ENCODE measurements at places on chromosomes 16 and 17.
A peak's percentile ranks its signal among the peaks of the same experiment; 100 is the strongest.

GRCh38 chr17:71163121-71163812, 957.6 kb upstream of the SOX9 start:
- peak; percentile 33 for DNase-seq

DNA sequence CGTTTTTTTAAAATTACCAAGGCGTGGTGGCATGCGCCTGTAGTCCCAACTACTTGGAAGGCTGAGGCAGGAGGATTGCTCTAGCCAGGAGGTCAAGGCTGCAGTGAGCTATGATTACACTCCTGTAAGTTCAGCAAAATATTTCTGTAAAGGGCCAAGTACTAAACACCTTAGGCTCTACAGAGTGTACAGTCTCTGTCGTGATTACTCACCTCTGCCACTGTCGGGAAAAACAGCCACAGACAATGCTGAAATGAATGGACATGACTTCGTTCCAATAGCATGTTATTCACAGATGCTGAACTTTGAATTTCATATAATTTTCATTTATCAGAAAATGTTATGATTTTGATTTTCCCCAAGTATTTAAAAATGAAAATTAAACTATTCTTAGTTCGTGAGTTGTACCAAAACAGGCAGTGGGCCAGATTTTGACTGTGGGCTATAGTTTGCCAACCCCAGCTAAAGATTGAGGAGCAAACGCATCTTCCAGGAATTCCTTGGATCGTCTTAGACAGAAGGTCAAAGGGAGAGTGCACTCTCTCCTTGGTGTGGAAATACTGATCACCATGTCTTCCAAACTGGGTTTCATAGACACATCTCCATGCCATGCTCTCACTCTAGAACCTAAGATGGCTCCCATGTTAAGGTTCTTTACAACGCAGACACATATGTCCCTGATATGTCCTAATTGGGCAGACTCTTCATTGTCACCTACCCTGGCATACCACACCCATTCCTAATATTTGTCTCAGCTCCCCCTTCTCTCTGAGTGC, 89.5 kb downstream of the MARF1 start:
- DNase-seq: no peak

GRCh38 chr17:62816282-62816839, 8.2 kb upstream of the MARCHF10 start:
- no peak for DNase-seq

- DNase-seq: no peak
Measured at GRCh38 chr16:13983625-13984024, 63.7 kb downstream of the ERCC4 start.

DNA sequence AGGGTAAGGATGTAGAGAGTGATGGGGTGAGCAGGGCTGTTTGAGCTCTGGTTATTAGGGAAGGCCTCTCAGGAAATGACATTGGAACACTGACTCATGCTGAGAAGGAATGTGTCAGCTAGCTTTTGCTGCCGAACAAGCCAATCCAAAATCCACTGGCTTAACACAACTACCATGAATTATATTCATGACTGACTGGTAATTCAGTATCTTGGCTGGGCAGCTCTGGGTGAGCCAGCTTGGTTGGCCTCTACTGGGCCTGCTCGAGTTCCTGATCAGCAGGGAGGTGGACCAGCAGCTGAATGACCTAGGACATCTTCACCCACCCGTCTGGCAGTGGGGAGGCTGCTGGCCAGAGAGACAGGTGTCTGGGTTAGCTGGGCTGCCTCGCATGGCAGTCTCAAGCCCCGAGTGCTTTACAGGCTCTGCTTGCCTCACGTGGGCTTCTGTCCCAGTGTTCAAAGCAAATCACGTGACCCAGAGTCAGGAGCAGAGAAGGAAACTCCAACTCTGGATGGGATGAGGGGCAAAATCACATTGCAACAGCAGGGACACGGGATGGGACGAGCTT, 209.4 kb downstream of the KATNIP start:
- no peak for DNase-seq

GRCh38 chr17:73997059-73997458, 206.4 kb upstream of the RPL38 start:
- no peak for DNase-seq

DNA sequence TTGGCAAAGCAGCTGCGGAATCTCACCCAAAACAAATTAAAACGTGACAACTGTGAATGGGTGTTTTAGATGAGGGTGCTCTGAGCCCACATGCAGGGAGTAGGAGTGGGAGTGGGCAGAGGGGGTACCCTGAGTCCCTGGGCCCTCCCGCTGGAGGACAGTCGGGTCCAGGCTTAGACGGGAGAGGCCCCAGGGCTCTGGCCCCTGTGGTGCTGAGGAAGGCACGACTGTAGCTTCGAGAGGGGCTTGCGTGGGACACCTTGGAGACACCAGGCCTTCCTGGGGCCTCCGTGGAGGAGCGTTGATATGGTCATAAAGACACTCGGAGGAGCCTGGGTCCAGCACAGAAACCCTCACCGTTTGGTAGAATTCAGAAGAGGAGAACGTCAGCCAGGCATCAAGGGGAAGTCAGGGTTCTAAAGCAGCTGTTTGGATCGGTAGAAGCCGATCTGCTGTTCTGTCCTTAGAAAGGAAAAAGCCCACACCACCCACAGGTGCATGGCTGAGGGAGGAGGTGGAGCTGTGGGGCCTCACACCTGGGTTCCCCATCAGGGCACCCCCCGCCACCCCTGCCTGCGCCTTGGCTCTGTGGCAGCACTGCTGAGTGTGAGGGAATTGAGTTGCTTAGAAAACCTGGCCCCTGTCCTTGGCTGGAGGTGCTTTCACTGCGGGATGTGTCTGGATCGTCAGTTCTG, 18.4 kb downstream of the DBNDD1 start:
- DNase-seq: no peak

GRCh38 chr16:80804526-80805383, at the start of gene CDYL2:
CDYL2 (minus strand) TSS chr16:80804598; CDS start chr16:80804173, 425 bp downstream.
- no peak for DNase-seq

- DNase-seq: no peak
Measured at GRCh38 chr17:43381204-43381603, 17.6 kb upstream of the ARL4D start.

GRCh38 chr16:10067835-10068234, 114.4 kb downstream of the GRIN2A start:
- no peak for DNase-seq

GRCh38 chr16:47082099-47082865, 61.5 kb downstream of the NETO2 start:
- no peak for DNase-seq

DNA sequence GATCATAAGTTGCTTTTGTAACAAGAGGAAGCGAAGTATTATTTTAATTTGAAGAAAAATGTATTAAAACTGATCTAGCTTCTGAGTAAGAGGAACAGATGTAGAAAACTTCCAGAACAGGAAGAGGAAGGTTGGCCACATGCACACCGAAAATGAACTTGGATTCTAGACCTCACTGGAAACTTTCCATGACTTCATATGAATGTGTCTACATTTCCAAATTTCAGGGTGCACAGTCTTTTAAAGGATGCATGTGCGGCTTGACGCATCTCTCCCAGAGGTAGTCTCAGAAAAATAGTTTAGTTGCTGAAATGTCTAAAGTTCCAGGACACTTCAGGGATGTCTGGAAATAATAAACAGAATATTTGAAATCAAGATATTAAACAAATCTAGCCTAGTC, 275.1 kb upstream of the MYOCD start:
- no peak for DNase-seq

DNA sequence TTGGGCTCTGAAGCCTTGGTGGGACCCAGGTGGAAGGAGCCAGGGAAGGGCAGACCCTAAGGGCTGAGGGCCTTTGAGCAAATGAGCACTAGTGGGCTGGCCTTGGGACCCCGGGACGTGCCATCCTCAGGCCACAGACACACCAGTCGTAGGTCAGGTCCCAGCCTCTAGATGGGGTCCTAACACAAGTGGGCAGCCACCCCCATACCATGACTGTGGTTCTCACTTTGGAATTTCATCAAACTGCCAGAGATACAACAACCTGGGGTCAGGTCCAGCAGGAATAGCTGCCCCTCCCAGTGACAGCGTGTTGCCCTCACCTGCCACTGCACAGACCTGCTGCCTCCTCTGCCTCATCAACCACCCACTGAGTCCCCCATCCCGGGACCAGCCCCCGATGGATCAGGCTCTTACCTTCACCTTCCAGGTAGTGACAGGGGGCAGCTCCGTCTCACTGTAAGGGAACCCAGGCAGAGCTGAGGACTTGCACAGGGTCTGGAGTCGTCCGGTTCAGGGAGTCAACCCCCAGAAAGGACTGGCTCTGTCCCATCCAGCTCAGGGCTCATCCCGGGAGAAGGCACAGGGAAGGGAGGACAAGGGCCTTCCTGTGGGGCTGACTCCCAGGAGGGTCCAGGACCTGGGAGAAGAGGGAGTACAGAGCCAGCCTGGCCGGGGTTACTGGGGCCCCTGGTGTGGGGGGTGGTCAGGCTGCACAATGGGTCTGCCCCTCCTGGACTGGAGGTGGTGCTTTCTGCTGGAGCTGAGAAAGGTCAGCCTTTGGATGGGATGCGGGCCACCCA, 40.0 kb downstream of the LGALS9 start:
- DNase-seq: no peak
